NCI-H524 (cell line): ENCODE measurements at places on chromosomes 12 and 14.
A peak's percentile ranks its signal among the peaks of the same experiment; 100 is the strongest.

DNA sequence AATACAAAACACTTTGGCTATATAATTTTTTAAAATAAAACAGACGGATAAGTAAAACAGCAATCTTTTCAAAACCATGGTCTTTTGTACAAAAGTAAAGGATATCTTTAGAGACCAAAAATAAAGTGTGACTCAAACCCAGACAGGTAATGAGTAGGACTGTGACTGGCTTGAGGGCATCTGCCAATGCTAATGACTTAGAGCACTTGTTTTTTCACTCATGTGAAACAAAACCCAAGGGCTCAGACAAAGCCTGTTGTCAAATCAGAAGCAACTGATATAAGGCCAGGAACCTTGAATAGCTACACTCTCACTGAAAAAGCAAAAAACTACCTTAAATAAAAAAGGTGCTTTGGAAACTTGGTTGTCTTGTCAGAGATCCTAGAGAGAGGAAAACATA lies 357.4 kb downstream of the TMEM117 start:
- peak; percentile 8 for DNase-seq

DNA sequence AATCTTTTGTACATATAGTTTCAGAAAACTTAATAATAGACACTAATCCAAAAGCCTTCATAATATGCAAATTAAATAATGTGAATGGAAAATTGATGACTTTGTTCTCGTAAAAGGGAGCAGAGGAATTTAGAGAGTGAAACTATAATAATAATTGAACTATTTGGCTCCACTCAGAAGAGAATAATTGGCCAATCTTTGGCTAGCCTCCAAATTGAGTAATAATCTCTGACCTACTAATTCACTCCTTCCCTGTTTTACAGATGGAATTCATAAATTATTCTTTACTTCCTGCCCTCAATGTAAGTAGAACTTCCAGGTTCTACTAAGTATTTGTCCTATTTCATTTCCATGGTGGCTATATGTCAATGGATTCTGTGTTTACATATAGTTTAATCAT lies 15.8 kb downstream of the TRIM9 start:
- no peak for DNase-seq

DNA sequence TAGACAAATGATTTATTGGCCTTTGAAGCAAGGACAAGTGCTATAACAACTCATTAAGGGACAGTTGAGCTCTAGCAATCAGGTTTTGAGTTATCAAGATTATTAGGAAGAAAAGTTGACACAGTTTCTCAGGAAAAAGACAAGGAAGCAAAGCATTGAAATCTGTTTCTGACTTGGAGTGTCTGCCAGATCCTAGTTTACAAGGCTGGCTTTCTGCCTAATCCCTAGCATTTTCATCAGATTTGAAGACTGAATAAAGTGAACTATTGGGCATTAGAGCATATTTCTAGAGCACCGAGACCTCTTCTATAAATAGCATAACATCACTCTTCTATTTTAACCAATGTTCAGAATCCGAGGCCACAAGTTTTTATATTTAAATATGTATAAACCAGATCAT lies 7.0 kb downstream of the SYT1 start:
- DNase-seq = peak; percentile 23

DNA sequence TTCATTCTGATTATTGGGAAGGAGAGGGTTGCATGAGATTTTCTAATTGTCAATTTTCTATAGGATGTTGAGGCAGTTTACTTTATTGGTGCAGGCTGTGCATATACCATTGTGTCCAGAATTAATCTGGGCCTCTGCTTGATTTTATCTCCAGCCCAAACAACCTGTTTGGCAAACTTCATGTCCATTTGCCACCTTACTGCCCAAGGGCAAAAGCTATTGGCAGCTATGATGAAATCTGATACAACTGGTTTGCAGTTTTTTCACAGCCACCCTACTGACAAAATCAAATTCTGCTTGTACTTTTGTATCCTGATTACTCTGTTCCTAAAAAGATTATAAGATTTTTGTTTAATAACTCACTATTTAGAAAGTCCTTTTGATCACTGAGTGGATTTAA lies 789.2 kb upstream of the FBXO33 start:
- peak; percentile 11 for DNase-seq

- no peak for DNase-seq
Measured at GRCh38 chr12:67498991-67499390, 149.6 kb upstream of the DYRK2 start.

GRCh38 chr12:125676366-125676765 lies 611.1 kb downstream of the AACS start:
- no peak for DNase-seq

GRCh38 chr14:62081012-62081612 lies 318.9 kb downstream of the SNAPC1 start:
- DNase-seq = no peak

DNA sequence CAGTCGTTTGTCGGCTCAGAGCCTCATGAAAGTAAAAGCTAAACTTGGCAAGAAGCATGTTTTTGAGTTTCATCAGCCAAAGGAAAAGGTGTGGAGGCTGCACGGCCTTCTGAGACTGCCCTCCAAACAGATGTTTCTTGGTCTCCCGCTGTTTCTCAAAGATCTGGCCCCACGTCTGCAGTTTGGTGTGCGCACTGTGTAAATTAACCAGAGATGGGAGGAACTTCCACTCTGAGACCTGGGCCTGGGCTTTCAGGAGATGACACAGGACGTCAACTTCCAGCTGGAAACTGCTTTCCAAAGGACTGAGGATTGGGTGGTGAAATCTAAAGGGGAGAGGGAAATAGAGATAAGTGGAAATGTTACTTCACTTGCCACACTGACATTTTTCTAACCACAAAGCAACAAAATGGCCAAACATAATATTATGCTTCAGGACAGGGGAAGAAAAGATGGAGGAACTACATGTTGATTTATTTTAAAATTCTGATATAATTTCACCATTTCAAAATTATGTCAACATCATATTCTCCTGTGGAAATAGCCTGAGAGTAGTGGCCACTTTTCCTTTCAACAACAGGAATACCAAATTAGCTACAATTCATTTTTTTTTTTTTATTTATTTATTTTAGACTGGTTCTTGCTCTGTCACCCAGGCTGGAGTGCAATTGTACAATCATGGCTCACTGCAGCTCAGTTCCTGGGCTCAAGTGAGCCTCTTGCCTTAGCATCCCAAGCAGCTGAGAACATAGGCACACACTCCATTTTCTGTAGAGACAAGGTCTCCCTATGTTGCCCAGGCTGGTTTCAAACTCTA lies 27.6 kb downstream of the KICS2 start:
- no peak for DNase-seq

GRCh38 chr14:93317875-93318807 lies 14.7 kb downstream of the BTBD7 start:
- no peak for DNase-seq

- peak; percentile 88 for DNase-seq
Measured at GRCh38 chr14:91185721-91186120, 58.8 kb downstream of the GPR68 start.

DNA sequence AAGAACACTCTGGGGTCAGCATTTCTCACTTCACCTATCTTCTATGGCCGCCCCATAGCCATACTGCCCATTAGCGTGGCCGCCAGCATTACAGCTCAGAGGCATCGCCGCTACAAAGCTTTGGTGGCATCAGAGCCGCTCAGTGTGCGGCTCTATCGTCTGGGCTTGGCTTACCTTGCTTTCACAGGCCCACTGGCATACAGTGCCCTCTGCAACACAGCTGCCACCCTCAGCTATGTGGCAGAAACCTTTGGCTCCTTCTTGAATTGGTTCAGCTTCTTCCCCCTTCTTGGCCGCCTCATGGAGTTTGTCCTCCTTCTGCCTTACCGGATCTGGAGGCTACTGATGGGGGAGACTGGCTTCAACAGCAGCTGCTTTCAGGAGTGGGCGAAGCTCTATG lies 2.6 kb downstream of the DNAJC22 start:
- no peak for DNase-seq

DNA sequence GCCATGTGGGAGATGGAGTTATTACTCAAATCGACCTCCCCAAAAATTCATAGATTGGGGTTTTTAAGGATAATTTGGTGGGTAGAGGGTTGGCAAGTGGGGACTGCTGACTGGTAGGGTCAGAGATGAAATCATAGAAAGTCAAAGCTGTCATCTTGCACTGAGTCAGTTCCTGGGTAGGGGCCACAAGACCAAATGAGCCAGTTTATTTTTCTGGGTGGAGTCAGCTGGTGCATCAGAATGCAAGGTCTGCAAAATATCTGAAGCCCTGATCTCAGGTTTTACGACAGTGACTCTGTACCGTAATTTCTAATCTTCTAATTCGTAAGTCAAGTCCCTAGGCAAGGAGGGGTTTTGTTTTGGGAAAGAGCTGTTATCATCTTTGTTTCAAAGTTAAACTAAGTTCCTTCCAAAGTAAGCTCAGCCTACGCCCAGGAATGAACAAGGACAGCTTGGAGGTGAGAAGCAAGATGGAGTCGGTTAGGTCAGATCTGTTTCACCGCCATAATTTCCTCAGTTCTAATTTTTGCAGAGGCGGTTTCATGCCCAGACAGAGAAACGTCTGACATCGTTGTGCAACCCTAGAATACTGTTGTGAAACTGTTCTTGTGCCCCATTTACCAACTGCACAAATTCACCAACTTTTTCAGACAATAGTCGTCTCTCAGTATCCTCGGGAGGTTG lies 104.5 kb upstream of the SFSWAP start:
- no peak for DNase-seq

GRCh38 chr12:48969160-48969771 lies 2.3 kb downstream of the WNT10B start:
- DNase-seq = no peak
